ENCODE measurements at places on chromosomes 2 and 18.

DNA sequence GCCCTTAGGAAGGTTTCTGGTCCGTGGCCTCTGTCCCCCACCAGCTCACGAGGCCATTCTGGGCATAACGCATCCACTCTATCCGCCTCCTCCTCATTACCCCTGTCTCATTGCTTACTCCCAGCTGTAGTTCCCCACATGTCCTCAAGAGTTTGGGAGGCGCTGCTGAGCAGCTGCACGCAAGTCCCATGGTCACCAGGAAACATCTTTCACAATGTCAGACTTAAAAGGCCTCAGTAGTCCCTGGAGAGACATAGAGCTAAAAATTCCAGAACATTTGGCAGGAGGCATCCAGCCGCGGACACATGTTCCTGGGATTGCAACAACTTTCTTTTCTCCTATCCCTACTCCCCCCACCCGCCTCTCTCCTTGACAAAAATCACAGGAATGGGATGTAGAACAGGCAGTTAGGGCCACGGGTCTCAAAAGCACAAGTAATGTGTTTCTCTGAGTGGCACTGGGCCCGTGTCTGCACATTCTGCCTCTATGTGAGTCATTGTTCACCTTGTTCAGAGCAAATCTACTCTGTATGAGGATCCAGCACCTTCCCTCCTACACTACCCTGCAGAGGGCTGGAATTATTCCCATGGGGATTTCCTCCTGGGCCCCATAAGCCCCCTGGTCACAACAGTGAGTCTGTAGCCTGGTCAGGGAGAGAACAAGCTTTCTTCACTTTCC, 8.1 kb downstream of the LBH start:
- DNase-seq: peak; percentile 93

DNA sequence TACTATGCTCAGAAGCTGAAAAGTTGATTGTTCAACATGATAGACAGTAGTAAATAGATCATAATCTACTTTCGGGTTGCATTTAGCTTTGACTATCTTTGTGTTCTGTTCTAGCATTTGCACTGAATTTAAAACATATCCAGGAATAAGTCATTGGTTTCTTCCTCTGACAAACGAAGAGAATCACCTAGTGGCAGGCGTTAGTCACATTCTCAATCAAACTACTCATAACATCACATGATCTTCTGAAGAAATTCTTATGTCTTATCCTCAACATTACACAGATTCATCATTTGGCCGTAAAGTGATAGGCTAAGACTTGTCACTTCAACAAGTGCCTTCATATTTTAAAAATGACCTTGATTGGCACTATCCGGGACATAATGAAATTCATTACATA, 63.6 kb upstream of the TTC21B start:
- no peak for DNase-seq

GRCh38 chr2:98936353-98937351, 627 bp upstream of the CRACDL start:
- DNase-seq: no peak

GRCh38 chr2:28713577-28714298, 37.9 kb upstream of the PPP1CB start:
- DNase-seq: peak; percentile 61

GRCh38 chr18:55778788-55779690, 191.0 kb upstream of the TCF4 start:
- DNase-seq: peak; percentile 45

DNA sequence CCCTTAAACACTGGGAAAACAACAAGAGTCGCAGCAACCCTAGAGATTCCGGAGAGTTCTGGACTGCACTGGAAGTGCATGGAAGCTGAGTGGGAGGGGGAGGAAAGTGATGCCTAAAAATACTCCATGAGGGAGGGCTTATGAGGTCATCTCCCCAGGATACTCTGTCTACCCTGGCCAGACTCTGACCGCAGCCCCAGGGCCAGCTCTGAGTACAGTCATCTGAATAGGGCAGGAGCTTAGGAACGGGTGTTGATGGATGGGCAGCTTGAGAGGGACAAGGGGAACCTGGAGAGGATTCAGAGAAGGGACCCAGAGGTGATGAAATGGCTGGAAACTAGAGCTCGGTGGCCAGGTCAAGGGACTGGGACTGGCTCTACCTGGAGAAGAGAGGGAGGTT, 79.3 kb upstream of the IGFBP5 start:
- peak; percentile 80 for DNase-seq

DNA sequence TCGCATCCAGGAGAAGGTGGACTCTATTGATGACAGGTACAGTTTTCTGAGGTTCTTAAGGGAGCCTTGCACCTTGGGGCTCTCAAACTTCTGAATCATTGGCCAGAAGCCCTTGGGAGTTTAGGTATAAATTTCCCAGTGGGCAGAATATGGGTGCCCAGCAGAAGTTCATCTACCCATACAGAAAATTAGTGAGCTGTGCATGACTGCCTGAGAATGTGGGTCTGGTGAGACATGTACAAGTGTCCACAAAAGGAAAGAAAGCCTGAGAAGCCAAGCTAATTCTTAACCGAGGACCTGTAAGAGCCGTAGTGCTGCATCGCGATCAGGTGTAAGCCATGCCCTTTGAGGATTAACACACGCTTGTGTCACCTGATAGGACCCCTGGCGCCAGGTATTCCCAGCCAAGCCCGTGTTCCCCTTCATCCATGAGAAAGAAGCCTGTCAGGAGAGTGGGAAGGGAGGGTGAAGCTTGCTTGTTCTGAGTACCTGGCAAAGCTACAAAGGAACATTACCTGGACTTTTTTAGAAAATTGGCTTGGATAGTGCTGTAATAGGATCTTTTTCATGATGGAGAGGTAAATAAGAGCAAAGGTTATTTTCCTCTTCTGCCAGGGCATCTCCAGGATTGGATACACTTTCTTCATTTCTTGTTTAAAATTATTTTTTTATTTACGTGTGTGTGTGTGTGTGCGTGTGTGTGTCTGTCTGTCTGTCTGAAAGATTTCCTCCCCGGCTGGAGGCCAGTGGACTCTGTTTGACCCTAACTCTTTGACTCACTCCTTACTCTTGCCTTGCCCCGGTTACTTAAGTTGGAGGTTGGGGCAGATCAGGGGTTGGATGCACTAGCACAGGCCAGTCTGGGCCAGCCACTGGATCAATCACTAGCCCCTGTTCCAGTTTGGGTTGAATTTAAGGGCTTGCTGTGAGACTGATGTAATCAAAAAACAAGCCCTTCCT, 90.4 kb upstream of the EML6 start:
- DNase-seq: peak; percentile 75

DNA sequence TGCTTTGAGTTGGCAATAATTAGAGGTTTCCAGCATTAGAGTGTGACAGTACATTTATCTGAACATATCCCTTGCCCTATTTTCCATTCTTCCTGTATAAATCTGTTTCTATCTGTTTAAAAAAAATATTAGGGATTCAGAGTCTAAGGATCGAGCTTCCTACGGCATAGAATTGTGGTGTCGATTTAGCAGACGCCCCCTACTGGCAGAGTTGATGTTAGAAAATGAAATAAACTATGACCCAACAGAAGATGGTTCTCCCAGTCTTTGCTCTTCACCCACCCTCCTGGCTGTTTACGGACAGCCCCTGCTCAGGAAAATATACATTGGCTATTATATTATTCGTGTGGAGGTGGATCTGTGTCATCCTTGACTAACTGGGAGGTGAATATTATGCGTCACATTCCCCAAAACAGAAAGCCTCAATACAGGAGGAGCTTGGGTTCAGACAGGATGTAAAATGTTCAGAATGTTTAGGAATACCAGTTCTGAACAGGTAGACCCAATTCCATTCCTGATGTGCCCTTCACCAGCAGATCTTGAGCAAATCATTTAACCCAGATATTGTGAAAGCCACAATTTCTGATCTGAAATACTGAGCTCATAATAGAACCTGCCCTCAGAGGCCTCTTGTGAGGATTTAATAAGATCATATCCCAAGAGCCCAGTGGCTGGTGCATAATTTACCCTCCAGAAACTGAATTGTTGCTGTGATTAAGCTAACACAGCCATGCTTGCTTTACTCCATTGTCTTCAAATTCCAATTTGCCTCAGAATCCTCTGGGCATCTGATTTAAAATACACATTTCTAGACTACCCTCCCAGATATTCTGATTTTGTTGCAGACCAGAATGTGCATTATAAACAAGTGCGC, 10.8 kb upstream of the ERMN start:
- no peak for DNase-seq

- peak; percentile 7 for DNase-seq
Observed at GRCh38 chr2:3334392-3335345, 42.9 kb downstream of the EIPR1 start.

GRCh38 chr18:24344509-24344908, 53.1 kb downstream of the OSBPL1A start:
- no peak for DNase-seq
